ENCODE measurements at places on chromosomes 11 and 22.
A peak's percentile ranks its signal among the peaks of the same experiment; 100 is the strongest.

DNA sequence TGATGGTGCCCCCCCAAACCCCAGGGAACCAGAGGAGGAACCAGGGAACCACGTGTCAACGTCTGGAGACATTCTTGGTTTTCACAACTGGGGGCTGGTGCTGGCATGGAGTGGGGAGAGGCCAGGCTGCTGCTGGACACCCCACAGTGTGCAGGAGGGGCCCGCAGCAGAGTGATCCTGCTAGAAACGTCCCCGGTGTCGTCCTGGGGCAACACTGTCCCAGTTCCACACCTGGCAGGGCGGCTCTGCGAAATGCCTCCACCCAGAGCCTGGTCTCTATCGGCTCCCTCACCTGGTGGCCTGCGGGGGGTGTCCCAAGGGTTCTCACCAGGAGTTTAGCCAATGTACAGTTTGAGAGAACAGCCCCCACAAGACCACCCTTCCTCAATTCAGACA, 226.3 kb downstream of the CTTN start:
- no peak for DNase-seq

GRCh38 chr11:93536101-93536861, 6.9 kb downstream of the SMCO4 start:
- no peak for DNase-seq

- DNase-seq, result no peak
These were observed 13.8 kb upstream of the CARD18 start for GRCh38 chr11:105153392-105153791.

- DNase-seq, result no peak
These were observed 18.9 kb downstream of the ADM start for GRCh38 chr11:10323793-10324170.

DNA sequence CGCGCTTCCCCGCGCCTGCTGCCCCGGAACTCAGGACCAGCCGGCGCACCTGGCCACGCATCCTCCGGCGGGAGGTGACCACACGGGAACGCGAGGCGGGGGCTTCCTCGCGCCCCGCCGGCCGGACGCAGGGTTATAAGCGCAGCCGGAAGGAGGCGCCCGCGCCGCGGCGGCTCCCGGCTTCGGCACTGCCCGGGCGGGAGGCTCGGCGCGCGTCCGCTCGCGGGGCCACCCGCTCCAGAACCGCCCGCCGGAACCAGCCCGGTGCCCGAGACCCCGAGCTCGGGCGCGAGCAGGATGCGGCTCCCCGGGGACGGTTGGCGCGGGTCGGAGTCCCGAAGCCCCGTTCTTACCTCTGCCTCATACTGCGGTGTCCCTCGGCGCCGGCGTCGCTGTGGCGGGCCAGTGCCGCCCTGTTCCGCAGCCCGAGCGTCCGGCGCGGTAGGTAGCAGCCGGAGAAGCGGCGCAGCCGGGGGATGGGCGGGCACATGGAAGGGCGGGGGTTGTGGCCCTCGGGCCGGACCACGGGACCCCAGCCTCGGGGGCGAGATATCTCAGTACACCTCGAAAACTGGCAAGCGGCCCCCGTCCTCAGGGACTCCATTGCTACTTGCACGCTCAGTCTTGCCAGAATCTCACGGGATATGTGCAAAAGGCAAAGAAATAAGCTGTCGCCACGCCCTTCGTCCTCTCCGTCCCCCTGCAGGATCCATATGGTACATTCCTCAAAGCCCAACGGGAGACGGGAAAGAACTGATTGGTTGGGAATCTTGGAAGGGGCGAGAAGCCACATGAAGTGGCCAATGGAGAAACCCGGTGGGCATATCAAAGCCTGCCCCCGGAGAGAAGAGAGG, 23.1 kb downstream of the MICAL3 start:
- peak; percentile 96 for DNase-seq

DNA sequence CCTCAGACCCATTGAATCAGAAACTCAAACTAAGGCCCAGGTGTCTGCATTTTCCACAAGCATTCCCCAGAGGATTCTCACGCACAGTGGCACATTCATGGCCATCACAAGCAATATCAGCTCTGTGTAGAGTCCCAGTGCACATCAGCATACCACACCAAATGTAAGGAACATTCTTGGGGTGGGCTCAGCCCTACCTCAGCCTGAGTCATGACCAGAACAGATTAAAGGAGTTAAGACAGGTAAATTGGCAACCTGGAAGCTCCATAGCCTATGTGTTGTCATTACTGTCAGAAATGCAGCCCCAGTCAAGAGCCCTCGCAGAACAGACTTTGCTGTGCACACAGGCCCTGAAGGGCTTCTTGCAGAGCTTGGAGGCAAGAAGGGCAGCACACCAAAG, 53.1 kb downstream of the OPCML start:
- DNase-seq, result no peak

GRCh38 chr22:49047447-49047846, 780.2 kb downstream of the BRD1 start:
- DNase-seq, result no peak

GRCh38 chr22:49347376-49347775, 480.3 kb downstream of the BRD1 start:
- DNase-seq, result no peak

DNA sequence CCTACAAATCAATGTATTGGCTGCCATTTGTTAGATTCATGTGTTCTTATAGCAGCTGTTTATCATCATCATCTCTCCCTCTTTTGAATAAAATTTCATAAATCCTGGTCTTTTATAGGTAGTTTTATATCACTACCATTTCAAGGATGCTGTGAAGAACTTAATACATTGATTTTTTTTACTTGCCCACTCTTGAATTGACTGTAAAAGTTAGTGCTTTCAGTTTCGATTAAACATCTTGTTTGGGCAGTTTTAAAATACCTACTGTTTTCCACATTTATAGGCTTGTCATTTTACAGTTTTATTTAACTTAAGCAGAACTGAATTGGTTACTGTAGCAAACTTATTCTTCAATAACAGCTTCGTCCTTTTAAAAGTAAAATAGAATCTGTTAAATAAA, 59.5 kb downstream of the TTC17 start:
- no peak for DNase-seq

DNA sequence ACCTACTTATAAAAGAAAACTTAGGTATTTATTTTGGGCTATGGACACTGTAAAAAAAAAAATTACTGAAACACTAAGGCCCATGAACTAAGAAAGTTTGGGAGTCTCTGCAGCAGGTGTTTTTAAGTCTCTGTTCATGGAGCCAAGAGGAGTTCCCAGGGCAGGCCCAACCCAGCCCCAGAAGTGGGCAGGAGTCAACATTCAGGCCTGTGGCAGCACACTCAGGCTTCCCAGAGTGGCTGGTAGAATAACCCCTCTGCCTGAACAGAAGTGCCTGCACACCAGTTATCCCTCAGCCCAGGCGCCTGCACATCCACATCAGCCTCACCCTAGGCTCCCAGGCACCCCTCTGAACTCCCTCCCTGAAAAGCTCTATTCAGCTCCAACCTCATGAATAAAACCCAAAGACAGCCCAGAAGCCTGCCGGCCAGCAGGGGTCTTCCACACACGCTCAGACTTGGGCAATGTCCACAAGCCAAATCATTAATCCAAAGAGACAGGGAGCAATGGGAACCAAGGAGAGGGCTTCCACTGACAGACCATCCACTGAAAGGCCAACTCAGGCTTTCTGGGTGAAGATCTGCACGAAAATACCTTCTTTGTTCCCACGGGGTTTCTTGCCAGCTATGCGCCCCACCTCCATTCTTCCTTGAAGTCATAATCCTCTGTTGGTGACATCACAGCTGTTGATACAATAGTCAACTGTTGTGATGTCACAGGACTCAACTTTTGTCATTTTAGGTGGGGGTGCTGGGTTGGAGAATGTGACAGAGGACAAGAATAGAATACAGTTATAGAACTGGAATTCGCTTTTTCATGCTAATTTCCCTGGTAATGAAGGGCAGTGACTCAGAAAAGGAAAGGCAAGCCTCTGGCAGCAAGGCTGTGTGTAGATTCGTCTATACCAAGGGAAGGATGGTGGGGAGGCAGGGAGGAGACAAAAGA, 83.7 kb downstream of the RPL27A start:
- DNase-seq, result no peak

All from SHP77 (cell line).